ENCODE measurements at places on chromosomes 5 and 9.

DNA sequence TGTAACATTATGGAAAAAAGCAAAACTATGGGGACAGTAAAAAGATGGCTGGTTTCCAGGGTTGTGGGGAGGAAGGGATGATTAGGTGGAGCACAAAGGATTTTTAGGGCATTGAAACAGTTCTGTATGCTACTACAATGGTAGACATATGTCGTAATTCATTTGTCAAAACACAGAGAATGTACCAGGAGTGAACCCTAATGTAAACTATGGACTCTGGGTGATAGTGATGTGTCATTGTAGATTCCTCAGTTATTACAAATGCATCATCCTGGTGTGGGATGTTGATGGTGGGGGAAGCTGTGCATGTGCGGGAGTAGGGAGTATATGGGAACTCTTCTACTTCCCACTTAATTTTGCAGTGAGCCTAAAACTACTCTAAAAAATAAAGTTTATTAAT is 135.0 kb upstream of the GABRP start:
- no peak for DNase-seq

- no peak for DNase-seq
Measured at GRCh38 chr5:168153876-168154270, 137.6 kb upstream of the WWC1 start.

DNA sequence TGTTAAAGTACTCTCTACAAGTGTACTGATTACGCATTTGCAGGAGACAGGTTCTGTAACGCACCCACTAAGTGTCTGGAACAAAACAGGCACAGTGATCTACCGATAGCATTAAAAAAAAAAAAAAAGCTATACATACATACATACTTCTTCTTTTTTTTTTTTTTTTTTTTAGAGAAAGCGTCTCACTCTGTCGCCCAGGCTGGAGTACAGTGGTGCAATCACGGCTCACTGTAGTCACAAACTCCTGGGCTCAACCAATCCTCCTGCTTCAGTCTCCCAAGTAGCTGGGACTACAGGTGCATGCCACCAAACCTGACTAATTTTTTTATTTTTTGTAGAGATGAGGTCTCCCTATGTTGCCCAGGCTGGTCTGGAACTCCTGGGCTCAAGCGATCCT is 7.6 kb downstream of the KIF24 start:
- DNase-seq = no peak

DNA sequence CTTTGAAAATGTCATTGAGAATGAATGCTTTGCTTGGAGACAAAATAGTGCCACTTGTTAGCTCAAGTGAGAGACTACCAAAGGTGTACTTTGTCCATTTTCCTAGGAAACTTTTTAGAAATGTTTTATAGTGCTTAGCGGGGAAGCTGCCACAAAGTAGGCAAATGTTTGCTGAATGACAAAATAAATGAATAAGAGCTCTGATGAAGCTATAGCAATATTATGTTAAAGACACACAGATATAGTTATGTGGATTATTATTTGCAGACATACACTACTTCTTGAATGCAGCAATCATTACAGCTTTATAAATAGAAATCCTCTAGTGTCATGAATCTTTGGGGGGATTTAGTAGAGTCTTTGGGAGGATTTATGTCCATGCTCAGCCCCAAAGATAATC is 92.7 kb upstream of the C6 start:
- DNase-seq = no peak

- DNase-seq = no peak
Measured at GRCh38 chr9:128145951-128146351, 3.3 kb upstream of the LCN2 start.

DNA sequence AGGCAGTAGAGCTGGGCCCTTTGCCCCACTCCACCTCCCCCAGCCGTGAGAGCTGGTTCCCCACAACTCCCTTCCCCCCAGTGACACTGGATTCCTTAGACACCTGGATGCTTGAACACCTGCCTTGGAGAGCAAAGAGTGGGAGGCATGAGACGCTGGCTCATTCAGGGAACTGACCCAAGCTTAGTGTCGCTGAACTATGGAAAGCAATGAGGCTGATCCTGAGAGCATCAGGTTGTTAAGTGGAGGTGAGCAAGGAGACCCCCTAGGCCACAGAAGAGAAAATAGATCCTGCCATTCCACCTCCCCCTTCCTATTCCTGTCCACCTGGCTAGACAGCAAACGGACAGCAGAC is 2.0 kb downstream of the CCL19 start:
- DNase-seq = no peak

- DNase-seq = peak; percentile 45
Measured at GRCh38 chr5:42583322-42583721, 160.1 kb downstream of the GHR start.

DNA sequence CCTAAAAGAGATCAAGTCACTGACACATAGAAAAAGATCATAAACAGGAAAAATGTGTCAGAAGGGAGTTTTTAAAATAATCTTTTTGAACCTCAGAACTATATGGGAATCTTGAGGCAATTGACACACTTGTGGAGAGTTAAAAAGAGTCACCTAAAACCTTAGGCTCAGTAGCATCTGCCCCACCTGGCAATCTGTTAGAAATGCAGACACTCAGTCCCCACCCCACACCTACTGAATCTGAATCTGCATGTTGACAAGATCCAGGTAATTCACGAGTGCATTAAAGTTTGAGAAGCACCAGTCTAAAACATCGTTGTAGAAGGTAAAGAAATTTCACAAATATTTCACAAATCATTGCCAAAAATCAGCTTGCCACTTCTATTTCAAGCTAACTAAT is 388.3 kb downstream of the NR2F1-AS1 start:
- no peak for DNase-seq

- DNase-seq = no peak
Measured at GRCh38 chr9:27118916-27119315, 9.9 kb downstream of the TEK start.

GRCh38 chr5:179791881-179792611 is 1.7 kb upstream of the LTC4S start:
- no peak for DNase-seq

- DNase-seq = no peak
Measured at GRCh38 chr5:33182986-33183385, 257.8 kb upstream of the TARS1 start.

- no peak for DNase-seq
Measured at GRCh38 chr5:154409230-154409840, 36.5 kb upstream of the SAP30L start.

DNA sequence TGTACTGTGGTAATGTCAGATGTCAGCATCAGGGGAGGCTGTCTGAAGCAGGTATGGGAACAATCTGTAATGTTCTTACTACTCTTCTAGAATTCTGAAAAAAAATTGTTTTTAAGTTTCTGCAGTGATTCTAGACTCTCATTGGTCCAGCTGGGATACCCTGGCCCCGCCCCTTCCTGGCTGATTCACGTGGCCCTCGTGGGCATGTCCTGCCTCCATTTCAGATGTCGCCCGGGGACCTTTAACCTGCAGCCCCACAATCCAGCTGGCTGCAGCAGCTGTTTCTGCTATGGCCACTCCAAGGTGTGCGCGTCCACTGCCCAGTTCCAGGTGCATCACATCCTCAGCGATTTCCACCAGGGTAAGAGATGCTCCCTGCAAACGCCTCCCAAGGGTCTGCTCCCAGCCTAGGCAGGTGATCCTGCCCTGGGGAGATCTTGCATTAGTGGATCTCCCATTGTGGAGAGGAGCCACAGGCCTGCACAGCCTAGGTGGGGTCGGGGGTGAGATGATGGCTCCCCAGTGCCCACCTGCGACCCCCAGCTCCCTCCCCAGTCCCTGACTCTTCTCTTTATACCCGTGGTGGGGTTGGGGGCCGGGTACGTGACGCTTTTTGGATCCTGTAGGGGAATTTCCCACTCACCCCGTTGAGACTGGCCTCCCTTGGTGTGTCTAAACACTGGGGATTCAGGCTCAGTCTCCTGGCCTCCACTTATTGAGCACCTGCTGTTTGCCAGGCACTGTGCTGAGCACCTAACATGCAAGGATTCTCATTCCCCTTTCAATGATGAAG is 36.5 kb downstream of the LAMC3 start:
- DNase-seq = no peak

- no peak for DNase-seq
Measured at GRCh38 chr9:70060148-70060882, 16.7 kb downstream of the MAMDC2 start.

GRCh38 chr5:151742870-151743294 is 15.5 kb downstream of the ATOX1 start:
- DNase-seq = no peak

GRCh38 chr9:113185271-113185670 is 34.5 kb downstream of the SLC31A2 start:
- DNase-seq = no peak

DNA sequence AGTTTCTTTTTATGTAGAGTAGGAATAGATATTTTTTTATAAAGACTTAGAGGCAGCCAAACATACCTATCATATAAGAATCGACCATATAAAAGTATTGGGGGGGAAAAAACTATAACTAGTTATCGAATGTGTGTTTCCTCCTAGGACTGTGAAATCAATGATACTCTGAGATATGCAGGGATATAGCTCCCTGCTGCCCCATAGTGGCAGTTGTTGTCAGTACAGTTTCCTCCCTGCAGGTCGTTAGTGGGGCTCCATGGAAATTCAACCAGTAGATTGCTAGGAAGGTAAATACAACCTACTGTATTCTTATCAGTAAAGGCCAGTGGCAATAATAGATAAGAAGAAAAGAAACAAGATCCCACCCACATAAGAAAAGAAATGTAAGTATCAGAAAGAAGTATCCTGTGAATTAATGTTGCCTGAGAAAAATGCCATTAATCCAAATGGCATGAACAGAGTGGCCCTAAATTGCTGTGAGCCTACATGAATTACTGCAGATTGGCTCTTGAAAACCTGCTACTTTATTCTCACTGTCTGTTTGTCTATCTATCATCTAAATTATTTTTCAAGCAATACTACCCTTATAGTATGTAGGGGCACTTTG is 136.9 kb upstream of the FBN2 start:
- DNase-seq = peak; percentile 38

DNA sequence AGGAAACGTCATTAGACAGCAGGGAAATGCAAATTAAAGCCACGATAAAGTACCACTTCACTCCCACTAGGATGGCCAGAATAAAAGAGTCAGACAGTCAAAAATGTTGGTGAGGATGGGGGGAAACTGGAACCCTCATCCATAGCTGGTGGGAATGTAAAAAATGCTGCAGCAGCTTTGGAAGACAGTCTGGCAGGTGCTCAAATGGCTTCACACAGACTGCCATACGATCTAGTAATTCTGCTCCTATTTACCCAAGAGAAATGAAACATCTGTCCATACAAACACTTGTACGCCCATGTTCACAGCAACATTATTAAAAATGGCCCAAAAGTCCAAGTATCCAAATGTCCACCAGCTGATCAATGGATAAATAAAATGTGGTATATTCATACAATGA is 158.9 kb upstream of the PHYKPL start:
- no peak for DNase-seq

GRCh38 chr5:102753889-102754766 is 977 bp upstream of the PAM start:
- no peak for DNase-seq

DNA sequence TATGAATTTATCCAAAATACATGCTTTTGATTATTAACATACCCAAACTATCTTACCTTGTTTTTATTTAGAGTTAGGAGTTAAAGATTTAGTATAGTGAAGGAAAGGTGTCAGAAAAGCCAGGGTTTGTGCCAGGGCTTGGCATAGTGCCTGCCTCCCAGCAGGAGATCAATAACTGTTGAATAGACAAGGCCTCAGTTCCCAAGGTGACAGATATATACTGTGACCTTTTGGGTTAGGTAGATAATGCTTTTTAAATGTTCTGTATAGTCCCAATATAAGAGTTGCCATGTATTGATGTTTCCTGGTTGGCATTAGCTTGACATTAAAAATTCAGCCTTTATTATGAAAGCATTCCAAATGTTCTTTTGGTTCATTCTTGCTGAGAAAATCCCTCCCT is 121.8 kb downstream of the MCTP1 start:
- DNase-seq = no peak

- no peak for DNase-seq
Measured at GRCh38 chr9:123864251-123864650, 65.7 kb downstream of the DENND1A start.

GRCh38 chr9:113807173-113808061 is 68.7 kb upstream of the ZNF618 start:
- peak; percentile 47 for DNase-seq

GRCh38 chr5:156824800-156825199 is 25.3 kb upstream of the PPP1R2B start:
- DNase-seq = no peak

DNA sequence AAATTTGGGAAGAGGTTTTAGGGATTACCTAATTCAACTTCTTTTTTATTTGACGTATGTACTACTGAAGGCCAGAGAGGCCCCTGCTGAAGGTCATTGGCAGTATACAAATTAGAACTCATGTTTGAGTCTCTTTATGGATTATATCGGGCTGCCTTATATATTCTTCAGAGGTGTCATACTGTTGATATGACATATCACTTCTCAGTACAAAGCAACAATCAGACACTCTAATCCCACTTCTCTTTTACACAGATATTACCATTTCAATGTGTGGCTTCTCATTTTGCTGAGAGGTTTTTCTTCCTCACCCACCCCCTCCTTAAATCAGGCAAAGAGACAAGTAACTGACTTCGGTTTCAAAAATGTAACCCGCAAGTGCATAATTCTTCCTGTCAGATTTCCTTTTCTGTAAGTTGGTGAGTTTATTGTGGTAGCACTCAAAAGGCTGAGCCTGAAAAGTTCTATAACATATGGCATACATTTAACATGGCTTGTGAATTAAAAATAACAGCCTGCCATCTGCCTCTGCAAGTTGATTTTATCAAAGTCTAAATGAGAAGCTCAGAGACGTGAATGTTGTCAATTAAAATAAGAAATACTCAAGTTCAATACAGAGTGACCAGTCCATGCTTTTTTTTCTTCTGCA is 163.6 kb upstream of the RORB start:
- DNase-seq = no peak

DNA sequence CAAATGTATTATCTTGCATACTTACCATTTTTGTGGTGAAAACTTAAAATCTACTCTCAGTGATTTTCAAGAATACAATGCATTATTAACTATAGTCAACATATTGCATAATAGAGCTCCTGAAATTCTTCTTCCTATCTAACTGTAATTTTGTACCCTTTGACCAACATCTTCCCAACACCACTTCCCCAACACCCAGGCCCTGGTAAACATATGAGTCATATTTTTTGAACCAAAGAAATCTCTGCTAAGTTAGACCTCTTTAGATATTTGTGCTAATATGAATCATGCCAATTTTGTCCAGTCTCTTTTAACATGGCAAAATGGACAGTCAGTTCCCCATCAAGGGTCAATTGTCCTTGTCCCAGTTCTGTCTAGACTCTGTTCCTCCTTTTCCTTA is 18.5 kb upstream of the RGS7BP start:
- DNase-seq = no peak

GRCh38 chr9:137461663-137462395 is 2.7 kb upstream of the NSMF start:
- peak; percentile 72 for DNase-seq

DNA sequence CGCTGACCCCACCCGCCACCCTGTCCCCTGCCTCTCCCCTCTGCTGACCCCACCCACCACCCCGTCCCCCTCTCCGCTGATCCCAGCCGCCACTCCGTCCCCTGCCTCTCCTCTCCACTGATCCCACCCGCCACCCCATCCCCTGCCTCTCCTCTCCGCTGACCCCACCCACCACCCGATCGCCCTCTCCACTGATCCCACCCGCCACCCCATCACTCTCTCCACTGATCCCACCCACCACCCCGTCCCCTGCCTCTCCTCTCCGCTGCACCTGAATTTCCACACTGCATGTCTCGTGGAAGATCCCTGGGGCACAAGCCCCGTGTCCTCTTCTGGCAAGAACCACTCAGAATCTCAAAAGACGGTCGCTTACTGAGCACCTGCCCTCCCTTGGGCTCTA is 53.4 kb upstream of the OLFM1 start:
- no peak for DNase-seq

Data from liver (tissue), 10 donors.